ENCODE measurements at places on chromosomes 2 and 18. TPM values are rescaled to one million over a fixed set of nuclear protein-coding genes. Genes with fewer than 3 reads are reported as not detected.

TUBA3D gene
- polyA plus RNA-seq: 2.0 TPM

IL36B gene
- not detected for polyA plus RNA-seq

GRCh38 chr2:226327830-226328229, 471.8 kb downstream of the IRS1 start:
- DNase-seq: no peak

GRCh38 chr2:173520918-173521317, 166.2 kb downstream of the CDCA7 start:
- DNase-seq: no peak

GRCh38 chr18:68519336-68519735, 195.6 kb downstream of the TMX3 start:
- DNase-seq: no peak

DNA sequence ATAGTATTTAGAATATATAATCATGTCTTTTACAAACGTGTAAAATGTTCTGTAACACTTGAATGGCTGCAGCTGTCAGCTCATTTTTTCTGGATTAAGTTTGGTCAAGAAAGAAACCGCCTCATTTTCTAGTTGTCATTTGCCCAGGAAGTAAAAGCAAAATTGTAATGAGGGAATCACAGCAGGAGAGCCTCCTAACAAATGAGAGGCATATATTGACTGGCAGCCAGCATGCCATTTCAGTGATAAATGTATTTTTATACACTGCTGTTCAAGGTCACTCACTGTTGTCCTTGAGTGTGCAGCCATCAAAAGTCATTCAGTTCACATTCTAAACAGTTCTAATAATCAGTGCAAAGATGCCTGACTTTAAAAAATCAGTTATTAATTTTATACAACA, 144.3 kb upstream of the BOD1L2 start:
- DNase-seq: no peak

GRCh38 chr2:47010176-47010575, 94.6 kb upstream of the MCFD2 start:
- no peak for DNase-seq

DNA sequence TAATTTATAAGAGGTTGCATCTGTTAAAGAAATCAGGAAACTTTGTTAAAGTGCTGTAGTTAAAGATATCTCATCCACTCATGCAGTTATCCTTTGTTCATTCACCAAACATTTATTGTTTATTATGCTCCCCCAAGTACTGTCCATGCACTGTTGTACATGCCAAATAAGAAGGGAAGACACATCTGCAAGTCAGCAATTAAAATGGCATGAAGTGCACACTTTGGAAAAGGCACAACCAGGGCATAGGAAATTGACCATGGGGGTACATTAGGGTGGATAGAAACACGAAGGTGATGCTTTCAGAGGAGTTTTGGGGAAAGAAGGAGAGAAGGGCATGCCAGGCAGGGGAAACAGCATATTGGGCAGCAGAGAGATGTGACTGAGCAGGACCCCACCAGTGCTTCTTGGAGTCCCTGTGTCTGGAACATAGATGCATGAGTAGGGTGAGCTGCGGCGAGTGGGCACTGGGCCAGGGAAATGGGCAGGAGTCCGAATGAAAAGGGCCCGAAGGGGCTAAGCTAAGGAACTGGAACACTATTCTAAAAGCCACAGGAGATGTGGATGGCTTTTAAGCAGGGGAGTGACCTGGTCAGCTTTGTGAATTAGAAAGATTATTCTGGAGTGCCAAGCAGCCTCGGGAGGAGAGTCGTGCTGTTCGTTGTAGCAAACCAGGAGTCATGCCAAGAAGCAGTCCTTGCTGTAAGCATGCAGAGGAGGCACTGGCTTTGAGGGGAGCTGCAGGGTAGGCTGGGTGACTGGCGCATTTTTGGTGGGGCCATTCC, 316.3 kb downstream of the AGPS start:
- DNase-seq: no peak

- no peak for DNase-seq
Measured at GRCh38 chr2:231722721-231723307, 14.5 kb downstream of the PTMA start.

DNA sequence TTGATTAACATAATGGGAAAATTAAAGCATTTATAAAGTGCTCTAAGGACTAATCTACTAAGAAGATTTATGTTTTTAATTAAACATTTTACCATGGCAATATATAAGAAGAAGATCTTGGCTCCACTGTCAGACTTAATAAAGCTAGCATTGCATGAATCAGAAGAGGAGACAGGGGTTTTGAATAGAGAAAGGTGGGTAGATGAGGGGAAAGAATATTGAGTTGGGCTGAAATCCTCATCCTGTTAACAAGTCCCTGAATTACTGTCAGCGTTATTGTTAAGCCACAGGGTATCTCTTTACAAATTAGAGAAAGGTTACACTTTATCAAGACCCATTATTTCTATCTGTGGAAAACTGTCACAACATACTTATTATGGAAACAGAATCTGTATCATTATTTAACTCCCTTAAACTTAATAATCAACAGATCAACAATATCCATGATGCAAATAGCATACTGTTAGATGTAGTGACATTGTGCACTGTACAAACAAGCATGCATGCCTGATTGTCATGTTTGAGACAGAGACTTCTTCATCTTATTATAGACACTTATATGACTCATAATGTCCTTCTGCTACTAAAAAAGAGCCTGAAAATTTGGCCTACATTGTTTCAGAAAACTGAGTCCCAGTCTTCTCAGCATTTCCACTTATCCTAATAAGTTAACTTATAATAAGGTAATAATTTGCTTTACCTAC, 304.1 kb downstream of the NRXN1 start:
- DNase-seq: no peak

Measured in left kidney (tissue), 8 donors.